ENCODE measurements at places on chromosomes 11 and 22.

DNA sequence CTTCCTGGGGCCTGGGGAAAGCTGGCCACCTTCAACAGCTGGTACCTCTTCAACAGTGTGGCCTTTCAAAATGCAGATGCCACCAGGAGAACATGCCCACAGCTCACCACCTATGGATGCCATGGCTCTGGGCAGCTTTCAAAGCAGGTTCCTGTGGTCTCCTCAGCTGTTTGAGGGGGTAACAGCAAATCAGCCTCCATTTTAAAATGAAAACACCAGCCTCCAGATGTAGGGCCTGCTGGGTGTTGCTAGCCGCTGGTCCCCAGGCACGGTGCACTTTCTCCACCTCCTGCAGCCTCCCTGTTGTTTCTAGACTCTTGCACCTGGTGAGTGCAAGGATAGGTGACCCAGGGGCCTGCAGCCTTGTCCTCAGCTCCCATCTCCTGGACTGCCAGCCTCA is 10.0 kb downstream of the CDPF1 start:
- DNase-seq, result no peak

- no peak for DNase-seq
These were observed 5.6 kb upstream of the KIAA0930 start for GRCh38 chr22:45246060-45246985.

DNA sequence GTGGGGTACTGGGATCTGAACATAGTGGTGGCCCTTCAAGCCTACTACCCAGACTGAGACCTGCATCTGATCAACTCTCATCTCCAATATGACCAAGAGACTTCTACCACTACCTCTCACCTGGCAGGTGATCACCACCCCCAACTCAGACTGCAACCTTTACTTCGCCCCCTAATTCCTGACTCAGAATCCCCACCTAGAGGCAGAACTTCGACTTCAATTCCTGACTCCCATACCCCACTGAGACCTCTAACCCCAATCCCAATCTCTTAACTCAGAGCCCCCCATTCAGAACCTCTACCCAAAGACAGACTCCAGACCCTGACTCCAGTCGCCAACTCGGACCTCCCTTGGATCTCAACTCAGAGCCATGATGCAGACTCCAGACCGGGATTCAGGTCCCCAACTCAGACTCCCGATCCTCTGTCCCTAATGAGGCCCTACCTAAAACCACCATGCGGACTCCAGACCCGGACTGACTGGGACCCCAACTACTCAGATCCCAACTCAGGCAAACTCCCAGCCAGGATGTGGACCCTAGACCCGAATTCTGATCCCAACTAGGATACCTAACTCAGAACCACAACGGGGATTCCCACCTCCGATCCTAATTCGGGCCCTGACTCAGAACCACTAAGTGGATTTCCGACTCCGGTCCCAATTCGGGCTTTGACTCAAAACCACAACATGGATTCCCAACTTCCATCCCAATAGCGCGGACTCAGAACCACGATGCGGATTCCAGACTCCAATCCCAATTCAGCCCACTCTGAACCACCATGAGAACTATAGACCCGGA is 1.2 kb downstream of the KCNQ1OT1 start:
- DNase-seq, result no peak

- DNase-seq, result no peak
These were observed 36.0 kb downstream of the BUD13 start for GRCh38 chr11:116736763-116737162.

GRCh38 chr11:123582992-123583504 is 71.4 kb downstream of the SCN3B start:
- DNase-seq, result no peak

DNA sequence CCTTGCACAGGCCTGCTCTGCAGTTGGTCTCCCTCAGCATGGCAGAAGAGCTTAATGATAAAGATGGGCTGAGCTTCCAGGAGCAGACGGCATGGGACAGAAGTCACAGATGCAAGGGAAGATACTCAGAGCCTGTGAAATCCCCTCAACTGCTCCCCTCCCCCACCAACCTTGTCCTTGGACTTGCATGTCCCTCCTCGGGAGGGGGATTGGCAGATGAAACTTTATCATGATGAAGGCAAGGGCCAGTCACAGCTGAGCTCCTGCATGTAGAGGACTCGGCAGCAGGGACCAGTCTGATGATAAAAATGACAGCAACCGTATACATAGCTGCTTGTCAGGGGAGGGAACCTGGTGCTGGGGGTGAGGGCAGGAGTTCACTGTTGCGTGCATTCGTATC is 6.8 kb upstream of the SLC22A8 start:
- no peak for DNase-seq

DNA sequence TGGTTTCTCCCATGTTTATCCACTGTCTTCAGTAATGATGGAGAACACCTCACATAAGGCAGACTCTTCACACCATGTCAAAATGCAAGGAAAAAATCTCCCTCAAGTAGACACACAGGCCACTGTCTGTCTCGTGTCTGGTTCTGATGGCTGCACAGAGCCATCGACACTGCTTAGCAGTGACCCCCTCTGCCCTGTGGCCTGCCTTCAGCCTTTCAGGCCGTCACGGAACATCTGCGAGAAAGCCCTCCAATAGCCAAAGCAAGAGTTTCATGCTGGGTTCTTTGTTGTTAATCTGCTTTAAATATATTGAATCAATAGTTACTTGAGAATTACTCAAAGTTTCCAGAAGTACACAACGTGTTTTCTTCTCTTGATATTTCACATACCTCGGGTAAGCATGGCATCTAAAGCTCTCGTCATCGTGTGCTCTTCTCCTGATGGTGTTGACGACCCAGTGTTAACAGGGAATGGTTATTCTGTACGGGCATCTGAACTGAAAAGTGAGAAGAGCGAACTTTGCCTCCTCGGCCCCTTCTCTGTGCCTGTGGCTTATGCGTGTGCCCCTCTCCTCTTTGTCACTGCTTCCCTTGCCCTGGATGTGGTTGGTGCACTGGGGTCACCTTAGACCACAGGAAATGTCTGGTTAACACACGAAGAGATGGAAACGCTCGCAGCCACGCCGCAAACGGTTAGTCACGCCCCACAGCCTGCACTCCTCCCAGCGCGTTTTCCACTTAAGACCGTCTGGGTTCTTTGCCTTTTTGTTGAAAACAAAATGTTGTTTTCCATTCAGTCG is 33.4 kb upstream of the CTTN start:
- no peak for DNase-seq

DNA sequence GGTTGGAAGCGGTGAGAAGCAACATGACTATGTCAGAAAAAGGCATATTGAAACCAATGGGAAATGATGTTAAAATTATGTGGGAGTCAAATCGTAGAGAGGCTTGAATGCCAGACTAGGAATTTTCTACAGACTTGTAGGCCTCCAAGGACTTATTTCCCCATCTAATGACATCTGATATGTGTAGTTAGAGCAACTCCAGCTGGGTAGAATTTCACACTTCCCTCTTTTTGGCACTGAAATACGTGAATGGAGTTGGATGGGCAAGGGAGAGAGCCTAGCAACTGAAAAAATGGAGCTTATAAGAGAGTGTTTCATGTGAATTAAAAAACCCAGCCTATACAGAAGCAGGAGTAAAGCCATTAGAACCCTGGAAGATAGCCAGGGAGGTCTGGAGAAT is 304.2 kb downstream of the INSC start:
- no peak for DNase-seq

DNA sequence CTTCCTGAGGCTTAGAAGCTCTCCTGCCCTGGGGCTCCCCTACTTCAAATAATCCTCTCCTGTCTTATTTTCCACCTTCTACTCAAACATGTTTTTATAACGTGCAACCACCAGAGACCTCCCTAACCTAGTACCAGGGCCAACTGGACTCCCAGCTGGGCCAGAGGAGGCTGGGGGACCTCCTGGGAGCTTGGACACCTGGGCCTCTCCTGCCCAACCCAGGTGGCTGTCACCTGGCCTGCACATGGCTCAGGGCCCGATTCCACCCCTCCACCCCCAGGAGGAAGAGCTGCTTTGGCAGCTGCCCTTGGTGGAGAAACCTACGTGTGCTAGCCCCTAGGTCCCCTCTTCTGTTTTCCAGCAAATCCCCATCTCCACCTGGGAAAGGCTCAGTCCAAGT is 105.2 kb downstream of the ABTB2 start:
- DNase-seq, result no peak

DNA sequence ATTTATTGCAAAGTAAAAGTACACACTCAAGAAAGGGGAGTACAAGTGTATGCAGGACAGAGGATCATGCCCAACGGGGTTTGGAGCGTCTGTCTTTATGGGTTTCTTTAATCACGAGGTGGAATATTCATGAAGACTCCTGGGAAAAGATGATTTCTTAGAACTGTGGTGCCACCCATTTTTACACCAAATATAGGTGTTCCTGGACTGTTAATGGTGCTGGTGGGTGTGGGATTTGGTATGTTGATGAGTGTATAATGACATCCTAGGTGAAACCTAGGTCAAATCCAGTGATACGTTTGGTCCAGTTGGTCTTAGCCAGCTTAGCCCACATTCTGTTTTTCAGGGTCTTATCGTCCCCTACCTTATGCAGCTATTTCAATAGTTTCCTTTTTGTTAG is 21.1 kb downstream of the ANO3 start:
- DNase-seq, result no peak

- DNase-seq, result no peak
These were observed 69.8 kb upstream of the MTMR2 start for GRCh38 chr11:95993438-95994298.

DNA sequence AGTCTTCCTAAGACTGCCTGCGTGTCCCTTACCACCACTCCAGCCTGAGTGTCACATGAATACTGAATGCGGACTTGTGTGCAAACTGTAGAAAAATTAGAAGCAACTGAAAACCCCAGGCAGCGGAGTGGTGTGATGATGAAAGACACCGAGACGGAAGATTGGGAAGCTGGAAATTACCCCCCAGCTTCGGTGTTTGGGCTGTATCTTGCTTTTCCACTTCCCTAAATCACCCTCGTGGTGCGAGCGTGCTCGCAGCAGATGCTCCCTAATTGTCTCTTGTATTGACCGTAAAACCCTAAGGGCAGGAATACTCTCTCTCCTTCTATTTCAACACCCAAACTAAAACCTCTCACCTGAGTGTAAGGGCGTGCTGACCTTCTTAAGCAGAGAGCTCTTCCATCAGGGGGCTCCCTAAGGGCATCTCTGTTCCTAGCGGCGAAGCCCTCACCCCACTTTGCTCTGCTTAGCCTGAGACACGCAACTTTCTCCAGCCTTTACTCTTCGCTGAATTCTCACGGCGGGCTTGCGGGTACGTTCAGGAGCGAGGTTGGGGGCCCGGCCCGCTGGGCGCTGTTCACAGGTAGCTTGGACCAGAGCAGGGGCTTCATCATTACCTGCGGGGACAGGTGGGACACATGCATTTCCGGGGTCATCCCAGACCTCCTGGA is 62.4 kb downstream of the CRYBB2 start:
- DNase-seq, result no peak

DNA sequence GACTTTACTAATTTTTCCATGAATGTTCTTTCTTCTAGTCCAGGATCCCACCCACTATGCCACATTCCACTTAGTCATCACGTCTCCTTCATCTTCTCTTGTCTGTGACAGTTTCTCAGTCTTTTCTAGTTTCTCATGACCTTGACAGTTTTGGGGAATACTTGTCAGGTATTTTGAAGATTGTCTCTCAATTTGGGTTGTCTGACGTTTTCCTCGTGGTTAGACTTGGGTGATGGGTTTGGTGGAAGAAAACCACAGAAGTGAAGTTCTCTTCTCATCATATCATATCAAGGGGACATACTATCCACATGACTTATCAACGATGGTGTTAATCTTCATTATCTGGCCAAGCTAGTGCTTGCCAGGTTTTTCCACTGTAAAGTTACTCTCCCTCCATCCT is 102.4 kb downstream of the LRRC32 start:
- DNase-seq, result no peak

DNA sequence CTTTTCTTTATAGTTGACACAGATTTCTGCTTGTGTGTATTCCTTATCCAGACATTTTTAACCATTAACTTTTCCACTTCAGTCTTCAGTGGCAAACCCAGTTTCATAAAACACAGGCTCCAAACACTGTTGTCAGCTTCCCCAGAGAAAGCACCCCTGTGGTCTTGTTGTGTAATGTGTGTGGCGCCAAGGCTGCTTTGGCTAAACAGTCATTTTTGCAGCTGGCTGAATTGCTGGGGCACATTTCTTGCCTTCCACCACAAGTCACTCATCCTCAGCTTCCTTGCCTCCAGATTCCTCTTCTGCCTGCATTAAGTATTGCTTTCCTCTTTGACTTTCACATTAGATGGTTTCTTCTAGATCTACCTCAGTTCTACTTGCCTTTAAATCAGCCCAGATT is 40.5 kb downstream of the ARHGAP1 start:
- DNase-seq, result no peak

DNA sequence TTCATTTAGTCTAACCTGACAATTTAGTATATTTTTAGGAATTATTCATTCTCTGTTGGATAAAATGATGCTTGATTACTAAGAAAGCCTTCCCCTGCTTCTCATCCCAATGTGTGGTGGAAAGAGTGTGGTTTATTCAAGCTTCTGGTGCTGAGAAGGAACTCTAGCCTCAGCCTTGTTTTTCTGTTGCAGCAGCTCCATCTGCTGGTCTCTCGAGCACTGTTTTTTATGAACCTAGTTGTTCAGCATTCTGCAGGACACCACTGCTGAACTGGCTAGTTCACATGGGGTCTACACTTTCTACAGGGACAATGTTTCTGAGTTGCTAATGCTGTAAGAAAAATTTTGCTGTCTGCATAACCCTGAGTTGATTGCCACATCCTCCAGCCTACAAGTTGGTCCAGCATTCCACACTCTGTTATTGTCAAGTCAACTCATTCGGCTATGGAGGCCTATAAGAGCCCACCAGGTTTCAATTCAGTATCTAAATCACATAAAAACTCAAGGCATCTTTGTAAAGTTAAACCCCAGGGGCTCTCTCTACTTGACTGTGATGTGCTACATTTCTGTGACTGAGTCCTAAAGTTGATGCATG is 14.3 kb downstream of the OR2AG2 start:
- peak; percentile 75 for DNase-seq

GRCh38 chr11:2424811-2425495 is 19.4 kb downstream of the TRPM5 start:
- DNase-seq, result no peak

DNA sequence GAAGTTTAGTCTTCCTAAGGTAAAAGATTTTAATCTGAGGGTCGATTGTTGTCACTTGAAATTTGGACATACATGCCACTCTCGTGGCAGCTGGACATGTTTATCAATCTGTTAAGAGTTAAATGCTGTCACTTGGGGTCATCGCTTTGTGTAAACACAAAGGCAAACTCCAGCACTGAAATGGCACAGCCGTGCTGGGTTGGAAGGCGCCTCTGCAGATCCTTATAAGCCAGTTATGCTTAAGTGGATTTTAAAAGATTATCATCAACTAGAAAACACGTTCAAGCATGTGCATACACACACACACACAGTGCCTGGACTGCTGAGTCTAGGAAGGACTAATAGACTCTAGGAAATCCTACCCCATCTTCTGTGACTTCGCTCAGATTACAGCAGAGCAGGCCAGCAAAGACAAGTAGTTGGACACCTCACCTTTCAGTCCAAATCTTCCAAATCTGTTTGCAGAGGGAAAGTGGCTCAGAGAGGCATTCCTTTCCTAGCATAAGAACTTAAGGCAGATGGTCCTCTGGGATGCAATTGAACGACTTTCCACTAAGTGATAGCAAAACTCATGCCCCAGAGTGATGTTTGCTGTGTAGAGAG is 83.7 kb downstream of the CACNG2 start:
- no peak for DNase-seq

- DNase-seq, result no peak
These were observed 5.4 kb downstream of the TANGO2 start for GRCh38 chr22:20026204-20026908.

All from testis (tissue), 5 donors.